ENCODE measurements at places on chromosomes 3 and 15.
A peak's percentile ranks its signal among the peaks of the same experiment; 100 is the strongest.

DNA sequence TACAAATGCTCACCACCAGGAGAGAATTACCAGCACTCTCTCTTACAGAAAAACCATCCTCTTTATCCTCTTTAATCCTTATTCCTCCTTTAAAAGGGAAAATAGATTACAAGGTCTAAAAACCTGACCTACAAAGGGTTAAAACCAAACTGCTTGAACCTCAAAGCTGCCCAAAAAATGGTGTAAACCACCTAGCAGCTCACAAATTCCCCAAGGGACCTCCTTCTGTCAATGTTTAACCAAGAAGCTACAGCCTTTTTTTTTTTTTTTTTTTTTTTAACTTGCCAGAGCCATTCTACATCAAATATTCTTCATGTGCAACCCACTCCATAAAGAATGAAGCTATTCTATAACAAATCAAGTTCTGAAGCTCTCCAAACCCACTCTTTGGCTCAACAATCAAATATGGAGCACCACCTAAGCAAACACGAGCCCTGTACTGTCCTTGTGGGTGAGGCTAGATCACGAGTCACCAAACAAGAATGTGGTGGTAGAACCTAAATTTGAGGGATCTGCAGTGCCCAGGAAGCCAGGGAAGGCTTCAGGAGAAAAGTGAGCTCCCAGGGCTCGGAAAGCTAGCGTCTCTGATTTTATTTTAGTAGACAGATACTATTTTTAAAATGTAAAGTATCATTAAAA, 20.1 kb downstream of the OSBPL10 start:
- peak; percentile 65 for DNase-seq
- no peaks in the 10 kb centered on the region for H3K27me3 ChIP-seq
- no peaks in the 10 kb centered on the region for H3K36me3 ChIP-seq
- peak overlapping the region; percentile 64 for H3K27ac ChIP-seq
- H3K4me3 ChIP-seq: no peak overlapping the region

DNA sequence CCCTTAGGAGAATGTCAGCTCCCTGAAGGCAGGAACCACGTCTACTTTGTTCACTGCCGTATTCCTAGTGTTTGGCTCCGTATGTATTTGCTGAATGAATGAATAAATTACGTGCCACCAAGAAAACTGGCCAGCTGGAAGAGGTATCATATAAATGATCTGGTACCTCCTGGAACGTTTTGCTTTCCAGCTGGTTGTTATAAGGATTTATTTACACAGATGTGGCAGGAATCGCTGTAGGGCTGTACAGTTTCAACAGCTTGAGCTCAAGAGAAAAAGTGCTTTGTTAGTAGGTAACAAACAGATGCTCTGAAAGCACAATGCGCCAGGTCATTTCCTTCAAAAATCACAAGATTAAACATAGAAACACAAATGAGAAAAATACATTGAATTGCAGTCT, 108.8 kb upstream of the ATP2B2 start:
- H3K27ac ChIP-seq: no peak overlapping the region
- no peak overlapping the region for H3K4me3 ChIP-seq
- no peak for DNase-seq
- no peaks in the 10 kb centered on the region for H3K4me1 ChIP-seq
- 0 out of 2 replicates have a peak, but pooled peaks cover 3% of the 10 kb centered on the region for H3K27me3 ChIP-seq

GRCh38 chr15:64619880-64620839, 155.2 kb downstream of the RBPMS2 start:
- peaks cover 6% of the 10 kb centered on the region for H3K4me1 ChIP-seq
- peaks cover 6% of the 10 kb centered on the region for H3K36me3 ChIP-seq
- no peak overlapping the region for H3K4me3 ChIP-seq
- no peaks in the 10 kb centered on the region for H3K27me3 ChIP-seq
- DNase-seq: peak; percentile 79

GRCh38 chr3:110965976-110966375, 105.6 kb upstream of the NECTIN3 start:
- no peaks in the 10 kb centered on the region for H3K36me3 ChIP-seq
- no peak overlapping the region for H3K4me3 ChIP-seq
- H3K4me1 ChIP-seq: no peaks in the 10 kb centered on the region
- no peak overlapping the region for H3K27ac ChIP-seq
- no peaks in the 10 kb centered on the region for H3K27me3 ChIP-seq

All from IMR-90 (cell line).